ENCODE measurements at places on chromosomes 11 and 22.
A peak's percentile ranks its signal among the peaks of the same experiment; 100 is the strongest.

GRCh38 chr11:2101171-2101675 lies 38.0 kb downstream of the IGF2 start:
- DNase-seq: no peak

DNA sequence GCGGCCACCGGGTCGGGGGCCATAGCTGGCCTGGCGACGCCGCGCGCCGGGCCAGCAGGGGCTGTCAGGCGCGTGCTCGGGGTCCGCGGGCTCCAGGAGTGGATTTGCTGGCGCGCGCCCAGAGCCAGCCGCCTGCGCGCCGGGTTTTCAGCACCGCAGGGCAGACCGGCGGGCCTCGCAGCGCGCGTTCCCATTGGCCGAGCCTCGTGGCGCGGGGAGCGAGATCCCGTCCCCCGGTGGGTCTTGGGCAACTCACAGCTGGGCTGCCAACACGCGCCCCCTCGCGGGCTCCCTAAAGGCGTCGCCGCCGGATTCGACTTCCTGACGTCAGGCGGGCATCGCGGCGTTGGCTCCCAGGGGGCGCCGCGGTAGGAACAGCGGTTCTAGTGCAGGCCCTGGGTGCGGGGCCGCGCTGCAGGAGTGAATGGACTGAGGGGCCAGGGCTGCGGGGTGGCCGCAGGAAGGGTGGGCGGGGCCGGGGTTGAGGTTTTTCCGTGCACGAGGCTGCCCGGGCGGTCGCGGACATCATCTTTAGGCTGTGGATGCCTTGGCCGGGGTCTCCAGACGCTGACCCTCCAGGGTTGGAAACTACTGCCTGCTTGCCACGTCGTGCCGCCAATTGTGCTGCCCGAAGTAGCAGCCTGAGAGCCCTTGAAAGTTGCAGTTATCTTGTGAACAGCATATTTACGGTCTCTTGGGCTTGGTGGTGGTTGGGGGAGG lies at the start of gene FADS1:
FADS1 (minus strand) TSS at position 268 of the 720 bp plus-strand sequence; CDS start at position 194, 74 bp downstream.
- peak; percentile 98 for DNase-seq

- no peak for DNase-seq
These were observed 6.0 kb upstream of the ARHGAP42 start for GRCh38 chr11:100681064-100681502.

GRCh38 chr11:30295178-30295885 lies 27.6 kb upstream of the ARL14EP start:
- DNase-seq: no peak

- no peak for DNase-seq
These were observed 47.5 kb upstream of the SPATA19 start for GRCh38 chr11:133892584-133893380.

Measured in 8988T (cell line).